ENCODE measurements at places on chromosomes 13 and 19. TPM values are rescaled to one million over a fixed set of nuclear protein-coding genes. Genes with fewer than 3 reads are reported as not detected.
A peak's percentile ranks its signal among the peaks of the same experiment; 100 is the strongest.

DNA sequence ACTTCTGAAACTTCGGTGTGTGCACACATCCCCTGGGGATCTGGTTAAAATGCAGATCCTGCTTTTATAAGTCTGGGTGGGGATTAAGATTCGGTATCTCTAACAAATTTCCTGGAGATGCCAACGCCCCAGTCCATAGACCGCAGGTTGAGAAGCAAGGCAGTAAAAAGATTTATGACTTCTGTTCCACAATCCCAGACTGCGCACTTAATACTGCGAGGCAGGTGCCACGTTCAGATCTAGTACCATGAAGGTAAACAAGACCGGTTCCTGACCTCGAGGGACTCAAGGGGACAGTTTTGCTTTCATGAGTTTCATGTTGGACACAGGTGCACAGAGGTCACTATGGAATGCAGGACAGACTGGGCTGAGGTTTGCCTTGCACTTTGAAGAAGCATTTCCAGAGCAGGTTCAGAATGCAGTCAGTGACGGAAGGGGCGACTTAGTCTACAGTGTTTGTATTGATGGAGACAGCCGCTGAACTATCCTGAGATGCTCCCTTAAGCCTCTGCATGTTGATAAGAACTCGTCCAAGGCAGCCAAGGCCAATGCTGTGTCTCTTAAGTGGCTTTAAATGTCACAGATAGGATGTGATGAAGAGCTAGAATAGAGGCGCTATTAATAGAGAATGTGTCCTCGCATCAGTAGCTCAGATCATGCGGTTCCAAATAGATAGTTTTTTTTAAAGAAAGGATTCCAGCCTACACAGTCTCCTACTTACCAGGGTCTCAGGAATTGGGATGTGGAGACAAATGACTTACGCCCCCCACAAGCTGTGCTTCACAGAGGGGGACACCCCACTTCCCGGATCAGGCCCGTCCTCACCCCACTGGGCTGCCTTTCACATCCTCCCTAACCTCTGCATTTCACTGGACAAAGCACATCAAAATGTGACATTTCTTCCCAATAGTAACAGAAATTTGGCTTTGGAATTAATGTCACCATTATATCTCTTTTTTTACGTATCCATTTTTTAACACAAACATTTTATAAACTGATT lies 97.1 kb upstream of the IRS2 start:
- no peak for DNase-seq

DNA sequence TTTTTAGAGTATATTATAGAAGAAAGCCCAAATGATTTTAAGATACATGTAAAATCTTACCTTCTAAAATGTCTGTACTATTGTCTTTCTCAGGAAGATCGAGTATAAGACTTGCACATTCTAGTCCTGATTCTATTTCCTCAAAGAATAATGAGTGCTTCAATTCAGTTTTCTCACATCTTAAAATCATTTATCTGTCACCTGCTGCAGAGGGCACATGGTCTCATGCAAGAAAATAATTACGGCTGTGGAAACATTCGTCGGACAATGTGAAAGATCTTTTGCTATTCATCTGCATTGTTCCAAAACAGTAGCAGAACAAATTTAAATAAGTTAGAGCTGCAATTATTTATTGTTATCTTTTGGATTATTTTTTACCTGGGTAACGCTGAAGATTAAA lies 1403.5 kb downstream of the PCDH9 start:
- no peak for DNase-seq

DNA sequence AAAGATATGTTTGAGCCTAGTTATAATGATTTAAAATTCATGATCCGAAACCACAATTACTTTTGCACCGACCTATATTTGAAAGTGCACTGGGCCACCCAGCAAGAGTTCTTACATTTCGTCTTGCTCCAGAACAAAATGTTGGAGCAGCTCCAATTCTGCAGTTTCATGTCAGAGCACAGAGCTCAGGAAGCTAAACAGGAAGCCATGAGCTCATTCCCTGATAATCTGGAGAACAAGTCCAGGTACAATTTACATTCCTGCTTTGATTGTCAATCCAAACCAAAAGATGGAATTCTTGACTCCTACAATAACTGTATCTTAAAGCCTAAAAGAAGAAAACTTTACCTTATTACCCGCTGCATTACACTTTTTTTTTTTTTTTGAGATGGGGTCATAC lies 131.8 kb downstream of the KCTD12 start:
- no peak for DNase-seq

GRCh38 chr13:113064534-113065405 lies 40.8 kb upstream of the F7 start:
- DNase-seq: peak; percentile 35

- no peak for DNase-seq
These were observed 54.5 kb downstream of the KL start for GRCh38 chr13:33070713-33071112.

- DNase-seq: no peak
These were observed 28.9 kb downstream of the AP2S1 start for GRCh38 chr19:46821512-46822409.

- no peak for DNase-seq
These were observed at the start of gene LRRC25 for GRCh38 chr19:18397242-18398202. LRRC25 (minus strand) TSS chr19:18397622; CDS start chr19:18396963, 659 bp downstream.

GRCh38 chr19:10105509-10106099 lies 558 bp upstream of the PPAN start:
- DNase-seq: no peak

DNA sequence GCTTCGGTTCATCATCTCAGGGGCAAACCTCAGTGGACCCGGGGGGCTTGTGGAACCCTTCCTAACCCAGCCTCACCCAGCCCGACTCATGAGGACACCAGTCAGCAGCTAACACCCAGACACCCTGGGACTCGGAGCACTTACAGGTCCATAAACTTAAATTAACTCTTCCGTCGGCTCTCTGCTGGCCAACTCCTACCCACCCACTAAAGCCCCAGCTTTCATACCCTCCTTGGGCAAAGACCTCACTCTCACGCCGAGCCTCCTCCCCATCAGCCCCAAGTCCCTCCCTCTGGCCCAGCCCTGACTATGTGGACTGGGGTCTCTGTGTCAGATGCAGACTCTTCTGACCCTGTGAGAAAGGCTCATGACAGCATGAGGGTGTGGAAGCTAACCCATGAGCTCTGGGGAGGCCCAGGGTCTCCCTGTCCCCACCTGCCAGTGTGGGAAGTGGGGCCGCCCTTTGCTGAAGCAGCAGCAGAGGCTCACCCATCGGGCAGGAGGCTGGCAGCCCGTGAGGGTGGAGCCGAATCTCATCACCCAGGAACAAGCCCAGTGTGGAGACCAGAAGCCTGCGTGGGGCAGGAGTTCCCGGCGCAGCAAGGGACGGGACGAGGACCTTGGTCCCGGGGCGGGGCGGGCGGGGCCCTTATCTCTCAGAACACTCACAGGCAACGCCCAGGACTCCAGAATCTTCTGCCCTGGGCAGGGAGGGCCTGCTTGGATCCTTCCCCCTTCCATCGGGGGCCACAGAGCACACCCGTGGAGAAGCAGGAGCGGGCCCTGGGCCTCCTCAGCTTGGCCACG lies 19.8 kb downstream of the TCF3 start:
- DNase-seq: no peak

DNA sequence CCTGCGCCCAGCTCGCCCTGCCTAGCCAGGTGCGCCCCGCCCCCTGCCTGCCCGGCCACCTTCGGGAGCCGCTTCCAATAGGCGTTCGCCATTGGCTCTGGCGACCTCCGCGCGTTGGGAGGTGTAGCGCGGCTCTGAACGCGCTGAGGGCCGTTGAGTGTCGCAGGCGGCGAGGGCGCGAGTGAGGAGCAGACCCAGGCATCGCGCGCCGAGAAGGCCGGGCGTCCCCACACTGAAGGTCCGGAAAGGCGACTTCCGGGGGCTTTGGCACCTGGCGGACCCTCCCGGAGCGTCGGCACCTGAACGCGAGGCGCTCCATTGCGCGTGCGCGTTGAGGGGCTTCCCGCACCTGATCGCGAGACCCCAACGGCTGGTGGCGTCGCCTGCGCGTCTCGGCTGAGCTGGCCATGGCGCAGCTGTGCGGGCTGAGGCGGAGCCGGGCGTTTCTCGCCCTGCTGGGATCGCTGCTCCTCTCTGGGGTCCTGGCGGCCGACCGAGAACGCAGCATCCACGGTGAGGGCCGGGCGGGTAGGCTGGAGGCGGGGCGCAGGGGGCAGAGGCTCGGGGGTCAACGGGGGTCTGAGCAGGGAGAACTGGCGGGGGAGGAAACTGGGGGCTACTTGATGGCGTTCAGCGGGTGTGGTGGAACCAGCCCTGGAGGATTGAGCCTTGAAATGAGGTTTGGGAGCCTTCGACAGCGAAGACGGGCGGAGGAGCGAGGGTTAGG lies at the start of gene SPINT2:
TSS of gene SPINT2 (plus strand) at position 88 of the 727 bp plus-strand sequence. CDS start at position 408, 320 bp downstream.
- DNase-seq: no peak

DNA sequence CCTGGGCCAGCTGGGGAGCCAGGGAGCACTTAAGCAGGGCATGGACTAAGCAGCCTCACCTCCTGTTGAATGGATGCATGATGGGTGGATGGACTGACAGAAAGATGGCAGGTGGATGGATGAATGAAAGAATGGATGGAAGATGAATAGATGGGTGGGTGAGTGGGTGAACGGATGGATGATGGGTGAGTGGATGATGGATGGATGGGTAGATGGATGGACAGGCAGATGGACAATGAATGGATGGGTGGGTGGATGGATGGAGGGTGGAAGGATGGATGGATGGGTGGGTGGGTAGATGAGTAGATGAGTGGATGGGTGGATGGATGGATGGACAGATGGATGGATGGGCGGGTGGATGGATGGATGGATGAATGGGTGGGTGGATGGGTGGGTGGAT lies 18.7 kb downstream of the SHC2 start:
- no peak for DNase-seq

DNA sequence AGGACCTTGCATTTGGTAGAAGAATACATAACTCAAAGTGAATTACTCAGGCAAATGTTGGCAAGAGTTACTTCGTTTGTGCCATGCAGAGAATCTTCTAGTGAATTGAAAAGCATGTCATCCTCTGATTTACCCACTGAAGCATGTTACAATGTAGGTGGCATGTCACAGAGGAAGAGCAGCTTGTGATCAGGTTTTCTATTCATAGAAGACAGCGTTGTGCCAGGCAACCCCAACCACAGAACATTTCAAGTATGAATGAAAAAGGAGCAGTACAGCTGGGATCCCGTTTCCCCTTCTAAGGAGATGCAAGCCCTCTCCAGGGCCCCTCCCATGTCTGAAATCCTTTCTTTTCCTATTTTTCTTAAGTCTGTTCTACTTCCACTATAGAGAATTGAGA lies 6.0 kb upstream of the KATNAL1 start:
- DNase-seq: no peak

DNA sequence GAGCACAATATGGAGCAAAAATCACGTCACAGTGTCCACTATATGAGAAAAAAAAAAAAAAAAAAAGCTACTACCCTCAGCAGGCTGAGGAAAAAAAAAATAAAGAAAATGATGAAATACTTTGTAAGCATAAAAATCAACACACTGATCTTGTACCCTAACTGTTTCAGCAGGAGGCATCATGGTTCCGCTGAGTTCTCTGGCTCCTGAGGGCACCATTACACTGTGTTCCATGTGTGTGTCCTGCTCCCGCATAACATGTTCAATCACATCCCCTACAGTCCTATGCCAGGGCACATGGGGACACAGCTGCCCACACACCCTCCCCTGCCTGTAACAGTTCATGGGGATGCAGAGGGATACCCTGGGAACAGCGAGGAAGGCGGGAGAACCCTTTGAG lies 33.5 kb downstream of the DOCK9 start:
- DNase-seq: no peak

- no peak for DNase-seq
These were observed 5.0 kb downstream of the PLIN4 start for GRCh38 chr19:4513248-4513647.

DNA sequence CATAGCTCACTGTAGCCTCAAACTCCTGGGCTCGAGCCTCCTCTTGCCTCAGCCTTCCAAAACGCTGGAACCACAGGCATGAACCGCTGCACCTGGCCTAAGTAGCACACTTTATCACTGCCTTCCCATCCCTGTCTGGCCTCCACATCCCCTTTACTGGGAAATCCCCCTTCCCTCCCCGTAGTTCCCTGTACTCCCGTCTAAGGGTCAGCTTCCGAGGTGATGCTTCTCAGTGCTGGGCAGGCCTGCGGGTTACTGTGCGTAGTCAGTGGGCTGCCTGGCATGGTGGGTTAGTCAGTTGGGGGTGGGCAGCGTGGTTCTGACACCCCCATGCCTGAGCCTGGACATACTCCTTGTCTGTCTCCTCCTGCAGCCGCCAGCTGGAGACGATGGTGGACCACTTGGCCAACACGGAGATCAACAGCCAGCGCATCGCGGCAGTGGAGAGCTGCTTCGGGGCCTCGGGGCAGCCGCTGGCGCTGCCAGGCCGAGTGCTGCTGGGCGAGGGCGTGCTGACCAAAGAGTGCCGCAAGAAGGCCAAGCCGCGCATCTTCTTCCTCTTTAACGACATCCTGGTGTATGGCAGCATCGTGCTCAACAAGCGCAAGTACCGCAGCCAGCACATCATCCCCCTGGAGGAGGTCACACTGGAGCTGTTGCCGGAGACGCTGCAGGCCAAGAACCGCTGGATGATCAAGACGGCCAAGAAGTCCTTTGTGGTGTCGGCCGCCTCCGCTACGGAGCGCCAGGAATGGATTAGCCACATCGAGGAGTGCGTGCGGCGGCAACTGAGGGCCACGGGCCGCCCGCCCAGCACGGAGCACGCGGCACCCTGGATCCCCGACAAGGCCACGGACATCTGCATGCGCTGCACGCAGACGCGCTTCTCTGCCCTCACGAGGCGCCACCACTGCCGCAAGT lies 8.4 kb downstream of the PLEKHF1 start:
- DNase-seq: no peak

- no peak for DNase-seq
These were observed 1.1 kb downstream of the RPL21 start for GRCh38 chr13:27252467-27252866.

- DNase-seq: no peak
These were observed 230.6 kb downstream of the MTUS2 start for GRCh38 chr13:29050719-29051118.

ZSCAN4 gene
- total RNA-seq: not detected

TMIGD2 gene
- total RNA-seq: not detected

PGLYRP1 gene
- not detected for total RNA-seq

ZNF30 gene
- 7.5 TPM for total RNA-seq

ZNF606 gene
- 23.4 TPM for total RNA-seq

FCER2 gene
- not detected for total RNA-seq
